ENCODE measurements at places on chromosomes 4 and X.
A peak's percentile ranks its signal among the peaks of the same experiment; 100 is the strongest.

DNA sequence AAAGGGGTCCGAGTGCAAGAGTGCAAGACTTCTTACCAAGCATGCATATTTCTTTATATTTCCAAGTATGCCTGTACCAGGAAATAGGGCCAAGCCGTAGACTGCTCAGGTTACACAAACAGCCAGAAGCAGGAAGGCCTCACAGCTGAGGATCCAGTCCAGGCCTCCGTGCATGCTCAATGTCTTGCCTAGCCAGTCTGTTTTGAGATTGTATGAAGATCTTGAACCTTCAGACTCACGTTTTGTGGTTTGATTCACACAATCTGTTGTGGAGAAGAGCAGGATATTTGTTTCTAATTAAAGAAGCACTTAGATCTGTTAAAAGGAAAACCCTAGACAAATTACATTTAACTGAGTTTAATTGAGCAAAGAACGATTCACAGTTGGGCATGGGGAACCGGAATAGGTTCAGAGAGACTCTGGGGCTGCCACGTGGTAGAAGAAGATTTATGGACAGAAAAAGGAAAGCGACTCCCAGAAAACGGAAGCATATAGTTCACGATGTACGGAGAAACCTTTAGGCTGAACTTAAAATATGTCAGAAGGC lies 1.2 kb downstream of the MGST2 start:
- peak; percentile 49 for DNase-seq

DNA sequence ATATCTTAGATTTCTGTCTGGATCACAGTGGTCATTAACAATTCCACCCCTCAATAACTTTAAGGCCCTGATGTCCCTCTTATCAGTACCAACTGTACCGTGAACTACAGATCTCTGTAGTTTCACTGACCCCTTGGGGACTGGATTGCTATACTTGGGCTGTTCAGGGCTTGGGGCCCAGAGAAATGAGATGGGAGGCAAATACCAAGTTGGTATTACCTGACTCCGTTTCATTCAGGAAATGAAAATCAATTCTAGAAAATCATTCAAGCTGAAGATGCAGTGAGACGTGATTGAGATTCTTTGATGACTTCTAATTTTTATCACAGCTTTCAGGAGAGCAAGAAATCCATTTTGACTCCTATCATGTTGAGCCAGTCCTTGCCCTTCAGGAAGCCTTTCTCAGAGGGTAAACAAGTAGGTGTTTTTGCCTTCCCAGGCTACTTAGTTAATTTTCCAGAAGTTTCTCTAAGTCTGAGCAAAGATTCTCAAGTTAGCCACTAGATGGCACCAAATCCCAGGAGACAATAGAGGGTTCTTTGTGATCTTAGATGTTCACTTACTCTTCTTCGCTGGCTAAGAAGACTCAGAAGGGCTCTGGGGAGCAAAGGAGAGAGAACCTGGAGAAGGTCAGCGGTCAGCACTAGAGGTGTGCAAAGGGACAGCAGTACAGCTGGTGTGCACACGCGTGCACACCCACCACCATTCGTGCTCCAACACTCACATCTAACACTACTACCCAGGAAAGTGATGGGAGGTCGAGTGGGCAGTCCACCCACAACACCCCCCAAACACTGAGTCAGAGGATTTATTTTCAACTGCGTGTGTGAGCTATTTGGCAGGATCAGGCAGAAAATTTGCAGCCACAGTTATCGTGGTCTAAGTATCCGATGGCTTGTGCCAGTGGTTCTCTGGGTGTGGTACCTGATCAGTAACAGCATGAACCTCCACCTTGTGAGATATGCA lies 7.4 kb downstream of the HNRNPH2 start:
- peak; percentile 52 for DNase-seq

DNA sequence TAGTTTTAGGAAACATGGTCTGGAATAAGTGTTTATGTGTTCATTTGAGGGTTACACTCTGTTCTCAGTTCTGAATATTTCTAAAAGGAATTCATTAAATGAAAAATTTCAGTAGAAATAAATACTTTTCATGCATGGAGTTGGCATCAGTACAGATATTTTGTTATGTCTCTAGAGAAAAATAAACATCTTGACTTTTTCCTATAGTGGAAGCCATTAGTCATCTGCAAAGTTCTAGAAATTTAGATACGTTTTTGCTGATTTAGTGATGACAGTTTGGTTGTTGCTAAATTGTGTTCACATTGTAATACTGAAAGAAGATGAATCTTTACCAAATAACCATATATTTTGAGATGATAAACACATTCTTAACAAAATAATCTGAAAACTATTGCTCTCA lies 268.2 kb upstream of the TEX13A start:
- DNase-seq: no peak

GRCh38 chr4:121182296-121182695 lies 18.2 kb upstream of the TNIP3 start:
- no peak for DNase-seq

GRCh38 chr4:172553216-172553615 lies 615.4 kb upstream of the GALNT7 start:
- no peak for DNase-seq

GRCh38 chrX:113743069-113743468 lies 840.8 kb upstream of the HTR2C start:
- DNase-seq: no peak
